ENCODE measurements at places on chromosomes 3 and 15.

- no peak for DNase-seq
Measured at GRCh38 chr3:177804646-177805045, 607.4 kb upstream of the TBL1XR1 start.

- DNase-seq: no peak
Measured at GRCh38 chr15:74723754-74724334, 1.5 kb downstream of the CYP1A1 start.

GRCh38 chr15:63971904-63972303 lies 74.4 kb downstream of the DAPK2 start:
- DNase-seq: no peak

GRCh38 chr3:36606871-36607765 lies 157.2 kb downstream of the DCLK3 start:
- no peak for DNase-seq

- no peak for DNase-seq
Measured at GRCh38 chr3:178507507-178508442, 28.5 kb upstream of the KCNMB2 start.

DNA sequence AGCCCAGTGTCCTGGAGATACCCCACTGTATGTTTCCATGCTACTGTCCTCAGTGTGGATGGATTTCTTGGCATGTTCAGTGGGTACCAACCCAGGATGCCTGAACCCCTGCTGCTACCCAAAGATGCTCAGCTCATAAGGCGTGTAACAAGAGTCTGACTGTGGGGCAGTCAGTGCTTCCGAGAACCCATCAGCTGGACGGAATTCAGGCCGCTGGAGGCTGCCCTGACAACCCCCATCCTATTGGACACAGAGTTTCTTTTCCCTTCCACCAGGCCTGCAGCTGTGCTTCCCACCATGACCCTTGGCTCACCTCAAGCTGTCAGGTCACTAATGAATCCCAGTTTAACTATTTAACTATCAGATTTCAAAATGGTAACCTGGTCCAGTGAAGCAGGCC lies 224.1 kb upstream of the FEZF2 start:
- DNase-seq: no peak

DNA sequence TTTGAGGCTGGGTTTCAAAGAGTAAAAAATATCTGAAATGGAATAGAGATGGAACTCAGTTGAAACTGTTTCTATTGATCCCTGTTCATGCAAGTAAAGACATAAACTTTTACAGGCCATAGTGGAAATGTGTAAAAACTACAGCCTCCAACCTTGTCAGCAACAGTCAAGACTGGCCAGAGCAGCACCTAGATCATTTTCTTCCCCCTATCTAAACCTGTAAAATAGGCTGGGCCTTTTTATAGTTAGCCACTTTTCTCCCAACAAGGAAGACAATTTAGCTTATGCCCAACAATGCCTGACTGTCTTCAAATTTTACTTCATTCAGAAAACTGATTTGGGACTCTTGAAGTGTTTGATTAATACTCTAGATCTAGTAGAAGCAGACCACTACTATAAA lies 91.5 kb upstream of the CMC1 start:
- DNase-seq: no peak

DNA sequence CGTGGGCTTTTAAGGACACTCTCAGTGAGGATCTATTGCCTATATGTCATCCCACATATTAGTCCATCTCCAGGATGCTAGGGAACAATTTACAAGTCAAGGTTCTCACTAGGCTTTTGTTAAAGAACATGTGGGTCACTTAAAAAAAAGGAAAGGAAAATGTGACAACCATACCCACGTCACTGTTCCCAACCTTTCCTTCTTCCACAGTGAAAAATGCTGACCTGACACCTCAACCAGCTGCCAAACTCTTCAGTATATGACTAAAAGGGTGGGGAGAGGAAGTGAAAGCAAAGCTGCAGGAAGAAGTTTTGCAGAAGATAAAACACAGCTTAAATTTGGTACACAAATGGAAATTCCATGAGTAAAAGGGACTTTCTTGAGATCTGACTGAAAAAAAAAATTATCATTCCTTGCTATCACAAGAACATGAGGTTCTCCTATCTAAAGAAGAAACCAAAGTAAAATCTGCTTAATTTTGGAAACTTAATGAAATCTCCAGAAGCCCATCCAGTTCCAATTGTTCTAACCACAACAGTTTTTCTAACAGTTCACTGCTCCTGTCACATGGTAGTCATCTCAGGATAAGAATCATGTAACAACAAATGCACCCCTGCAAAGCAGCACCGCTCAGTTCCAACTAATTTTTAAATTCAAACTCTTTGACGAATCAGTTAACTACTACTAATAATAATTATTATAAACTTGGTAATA lies 117.0 kb upstream of the TSPAN3 start:
- no peak for DNase-seq

DNA sequence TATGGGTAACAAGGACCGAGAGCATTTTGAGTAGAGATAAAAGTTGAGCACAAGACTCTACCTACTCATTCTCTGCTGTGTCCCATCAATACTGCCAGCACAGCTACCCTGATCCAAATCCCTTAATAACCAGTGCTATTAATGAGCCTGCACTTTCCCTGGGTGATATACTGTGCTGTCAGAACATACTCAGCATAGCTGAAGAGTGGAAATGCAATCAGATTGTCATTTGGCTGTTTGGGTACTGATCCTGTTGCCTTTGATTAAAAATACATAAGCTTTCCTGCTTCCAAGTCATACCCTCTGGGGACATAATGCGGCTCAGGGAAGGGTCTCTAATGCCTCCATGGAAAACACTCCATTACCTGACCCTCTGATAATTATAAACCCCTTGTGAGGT lies 917.5 kb downstream of the SQOR start:
- DNase-seq: no peak

- no peak for DNase-seq
Measured at GRCh38 chr15:78382114-78382880, 42.1 kb downstream of the CRABP1 start.

DNA sequence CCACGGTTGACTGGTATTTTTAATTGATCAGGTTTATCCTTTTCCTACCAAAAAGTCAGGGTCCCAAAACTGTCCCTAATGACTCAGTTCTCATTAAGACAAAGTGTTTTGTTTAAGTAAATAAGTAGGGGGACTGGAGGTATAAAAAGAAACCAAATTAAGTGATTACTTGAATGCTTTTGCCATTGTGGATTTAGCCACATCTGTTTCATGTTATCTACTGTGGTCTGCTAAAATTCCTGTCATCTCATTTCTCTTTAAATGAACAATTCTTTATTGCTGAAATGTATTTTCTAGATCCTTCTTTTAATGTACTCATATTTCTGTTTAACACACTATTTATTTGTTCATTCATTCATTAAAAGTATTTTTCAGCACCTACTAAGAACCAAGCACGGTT lies 625.9 kb upstream of the ADAMTS9 start:
- DNase-seq: no peak

DNA sequence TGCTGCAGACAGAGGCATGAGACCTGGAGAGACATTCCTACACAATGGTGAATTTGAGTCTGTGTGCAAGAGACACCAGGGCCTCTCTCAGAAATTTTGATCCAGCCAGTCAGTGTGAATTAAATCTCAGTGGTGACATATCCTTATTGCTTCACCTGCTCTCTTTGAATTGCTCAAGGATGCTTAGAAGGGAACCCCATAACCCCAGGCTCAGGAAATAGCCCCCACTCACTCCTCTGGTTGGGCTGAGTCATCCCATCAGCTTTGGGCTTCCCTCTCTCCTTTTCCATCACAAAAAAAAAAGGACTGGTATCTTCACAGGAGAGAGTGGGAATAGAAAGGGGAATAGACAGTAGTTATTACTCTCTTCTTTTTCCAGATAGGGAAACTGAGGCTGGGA lies 33.0 kb upstream of the LARS2 start:
- no peak for DNase-seq

DNA sequence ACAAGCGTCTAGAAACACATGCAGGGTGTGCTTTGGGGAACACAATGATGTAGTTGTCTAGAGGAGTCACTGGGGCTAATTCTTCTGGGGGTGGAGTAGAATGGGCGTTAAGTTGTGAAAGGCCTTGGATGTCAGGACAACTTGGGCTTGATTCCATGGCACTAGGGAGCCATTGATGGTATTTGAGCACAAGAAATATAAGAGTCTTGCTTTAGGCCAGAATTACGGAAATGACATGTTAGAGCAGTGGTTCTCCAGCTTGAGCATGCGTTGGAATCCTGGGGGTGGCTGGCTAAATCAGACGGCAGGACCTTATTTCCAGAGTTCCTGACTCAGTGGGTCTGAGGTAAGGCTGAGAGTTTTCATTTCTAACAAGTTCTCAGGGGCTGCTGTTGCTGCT lies 29.2 kb upstream of the SMAD6 start:
- DNase-seq: no peak

- no peak for DNase-seq
Measured at GRCh38 chr15:74320352-74321247, 46.8 kb downstream of the CYP11A1 start.

DNA sequence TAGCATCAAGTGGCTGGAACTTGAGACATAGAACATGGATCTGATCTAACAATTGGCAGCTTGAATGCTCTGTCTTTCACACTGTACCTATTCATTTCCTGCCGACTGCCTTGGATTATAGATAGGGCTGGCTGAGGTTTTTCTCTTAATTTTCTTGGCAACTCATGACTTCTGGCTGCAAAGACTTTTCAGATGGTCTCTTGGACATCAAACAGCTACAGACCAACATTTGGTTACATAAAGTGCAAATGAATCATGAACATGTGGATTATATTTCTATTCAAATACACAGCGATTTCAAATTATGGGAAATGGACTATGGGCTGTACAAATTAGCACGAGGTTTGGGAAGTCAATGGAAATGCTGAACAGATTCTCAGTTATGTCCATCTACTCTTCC lies 26.2 kb upstream of the IL16 start:
- DNase-seq: no peak

DNA sequence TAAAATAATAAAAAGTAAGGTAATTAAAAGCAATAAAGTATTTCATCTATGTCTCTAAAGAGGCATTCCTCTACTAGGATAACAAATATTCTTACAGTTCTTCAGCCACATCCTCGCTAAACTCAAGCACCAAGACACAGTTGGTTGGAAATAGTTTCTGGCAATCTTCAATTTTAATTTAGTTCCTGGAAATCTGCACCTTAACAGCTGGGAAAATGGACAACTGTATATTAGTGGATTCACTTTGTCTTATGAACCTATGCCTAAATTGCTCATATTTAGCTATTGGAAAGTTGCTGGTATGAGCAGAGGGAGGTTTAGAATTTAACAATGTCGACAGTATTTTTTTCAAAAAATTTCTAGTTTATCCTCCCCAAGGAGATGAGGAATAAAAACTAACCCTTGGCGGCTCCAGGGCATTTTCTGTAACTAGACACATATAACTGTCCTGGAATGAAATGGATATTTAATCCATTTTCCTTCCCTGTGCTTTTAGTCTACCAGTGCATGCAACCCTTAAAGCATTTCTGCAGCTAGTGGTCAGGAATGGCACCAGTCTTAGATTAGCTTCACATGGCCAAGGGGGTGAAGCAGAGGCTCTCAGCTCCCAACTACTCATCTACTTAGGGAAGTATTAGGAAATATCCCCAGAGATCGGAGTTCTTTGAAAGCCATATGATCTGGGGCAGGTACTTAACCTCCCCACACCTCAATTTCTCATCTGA lies 290.0 kb upstream of the THBS1 start:
- DNase-seq: no peak

DNA sequence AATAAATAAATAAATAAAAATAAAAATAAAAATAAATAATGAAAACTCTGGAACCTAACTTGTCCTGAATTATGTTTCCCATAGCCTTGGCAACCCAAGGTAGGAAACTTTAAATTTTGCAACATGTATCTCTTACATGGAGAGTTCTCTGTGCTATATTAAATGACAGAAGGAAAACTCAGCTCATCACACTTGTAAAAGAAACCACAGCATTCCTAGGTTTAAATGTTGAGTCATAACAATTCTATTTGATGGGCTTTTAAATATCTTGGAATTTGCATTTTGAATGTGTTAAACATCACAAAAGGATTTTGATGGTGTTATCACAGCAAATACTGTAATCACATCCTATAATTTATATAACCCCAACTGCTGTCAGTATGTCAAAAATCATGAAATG lies 144.2 kb downstream of the LRTM1 start:
- no peak for DNase-seq

DNA sequence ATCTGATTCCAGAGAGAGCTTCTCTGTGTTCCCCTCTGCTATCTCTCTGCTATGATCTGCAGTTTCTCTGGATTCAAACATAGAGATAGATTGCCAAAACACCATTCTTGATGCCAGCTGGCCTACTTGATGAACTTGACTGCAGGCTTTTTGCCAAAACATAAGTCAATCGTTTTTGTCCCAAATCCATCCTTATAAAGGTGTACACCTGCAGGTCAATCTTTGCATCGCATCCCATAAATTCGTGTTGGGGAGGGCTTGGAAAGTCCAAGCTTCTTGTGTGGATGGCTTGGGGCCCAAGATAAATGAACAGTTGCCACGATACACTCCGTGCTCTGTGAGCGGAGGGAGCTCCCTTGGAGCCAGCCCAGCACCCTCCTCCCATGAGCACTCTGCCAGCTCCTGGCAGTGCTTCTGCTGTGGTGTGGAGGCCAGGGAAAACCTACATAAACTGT lies 2.7 kb downstream of the CERS3 start:
- DNase-seq: no peak

- DNase-seq: no peak
Measured at GRCh38 chr15:61426466-61426865, 197.4 kb upstream of the RORA start.

DNA sequence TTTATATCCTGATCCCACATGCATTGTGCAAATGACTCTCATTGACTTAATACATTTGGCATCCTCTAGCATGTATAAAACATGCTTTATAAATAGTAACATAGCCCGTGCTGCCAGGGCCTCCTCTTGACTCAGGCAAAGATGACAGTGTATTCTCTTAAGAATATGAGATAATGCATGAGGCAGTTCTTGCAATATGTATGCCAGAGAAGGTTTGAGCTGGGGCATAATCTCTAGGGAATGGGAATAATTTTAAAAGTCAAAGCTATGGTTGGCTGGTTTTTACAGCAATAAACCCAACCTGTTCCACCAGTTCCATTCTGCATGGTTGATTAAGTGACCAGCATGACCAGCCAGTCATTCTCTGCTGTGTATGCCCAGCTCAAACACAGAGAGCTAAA lies 179.0 kb upstream of the PFN2 start:
- no peak for DNase-seq

GRCh38 chr15:86489981-86490380 lies 410.3 kb downstream of the AGBL1 start:
- no peak for DNase-seq

DNA sequence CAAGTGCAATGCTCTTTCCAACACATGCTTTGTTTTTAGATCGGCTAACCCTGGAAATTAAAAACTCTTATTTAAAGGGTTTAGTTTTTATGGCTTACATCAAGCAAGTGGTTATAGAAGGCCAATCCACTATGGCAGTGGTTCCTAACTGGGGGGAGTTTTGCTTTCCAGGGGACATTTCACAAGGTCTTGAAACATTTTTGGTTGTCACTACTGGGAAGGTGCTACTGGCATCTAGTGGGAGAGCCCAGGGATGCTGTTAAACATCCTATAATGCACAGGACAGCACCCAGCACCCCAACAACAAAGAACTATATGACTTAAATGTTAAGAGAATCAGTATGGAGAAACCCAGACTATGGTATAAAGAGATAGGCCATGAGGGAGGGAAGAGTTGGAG lies 439.0 kb downstream of the NTRK3 start:
- DNase-seq: no peak

Data from islet precursor cell (in vitro differentiated cells).